Mucosa of descending colon (tissue), 3 donors: ENCODE measurements at places on chromosomes 2 and 18. TPM values are rescaled to one million over a fixed set of nuclear protein-coding genes. Genes with fewer than 3 reads are reported as not detected.

- no peak for DNase-seq
Observed at GRCh38 chr2:194301946-194302345, 1355.1 kb upstream of the SLC39A10 start.

- no peak for DNase-seq
Observed at GRCh38 chr2:12615509-12615908, 101.2 kb upstream of the TRIB2 start.

DNA sequence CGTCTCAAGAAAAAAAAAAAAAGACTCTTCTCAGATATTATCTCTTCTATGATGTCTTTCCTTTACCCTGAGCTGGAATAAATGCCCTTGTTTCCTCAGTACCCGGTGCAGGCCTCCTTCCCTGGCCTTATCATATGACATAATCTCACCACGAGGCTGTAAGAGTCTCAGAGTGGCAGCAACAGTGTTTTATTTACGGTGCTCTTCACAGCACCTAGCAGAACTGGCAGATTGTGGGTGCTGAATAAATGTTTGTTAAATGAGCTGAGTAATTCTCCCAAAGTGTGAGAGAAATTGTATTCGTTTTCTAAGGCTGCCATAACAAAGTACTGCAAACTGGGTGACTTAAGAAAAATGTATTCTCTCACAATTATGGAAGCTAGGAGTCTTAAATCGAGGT, 82.8 kb upstream of the CD28 start:
- DNase-seq: no peak

- DNase-seq: no peak
Observed at GRCh38 chr2:203761121-203761520, 54.7 kb downstream of the CD28 start.

- DNase-seq: no peak
Observed at GRCh38 chr2:237889811-237890210, 30.4 kb downstream of the RAMP1 start.

The UGT1A3 gene
- 2.7 TPM for total RNA-seq
